ENCODE measurements at places on chromosomes 3 and 15. TPM values are rescaled to one million over a fixed set of nuclear protein-coding genes. Genes with fewer than 3 reads are reported as not detected.

LMCD1 gene
- 34.4 TPM for total RNA-seq

GRCh38 chr3:95832146-95832545, 982.2 kb upstream of the EPHA6 start:
- no peak for DNase-seq
- H3K4me3 ChIP-seq: no peak overlapping the region
- H3K4me1 ChIP-seq: no peaks in the 10 kb centered on the region
- no peaks in the 10 kb centered on the region for H3K27me3 ChIP-seq
- H3K36me3 ChIP-seq: no peaks in the 10 kb centered on the region

- no peaks in the 10 kb centered on the region for H3K36me3 ChIP-seq
- DNase-seq: no peak
- H3K4me3 ChIP-seq: no peak overlapping the region
- peaks cover 8% of the 10 kb centered on the region for H3K4me1 ChIP-seq
- H3K27ac ChIP-seq: no peak overlapping the region
Observed at GRCh38 chr15:25903024-25903581, 40.0 kb upstream of the ATP10A start.

GMPS gene
- 39.5 TPM for total RNA-seq

MAP3K13 gene
- 18.0 TPM for total RNA-seq

GRCh38 chr15:59396679-59397078, 24.0 kb upstream of the MYO1E start:
- no peaks in the 10 kb centered on the region for H3K27me3 ChIP-seq
- H3K4me3 ChIP-seq: no peak overlapping the region
- no peaks in the 10 kb centered on the region for H3K36me3 ChIP-seq
- H3K27ac ChIP-seq: no peak overlapping the region

CYP1A2 gene
- total RNA-seq: not detected

GRCh38 chr15:43792761-43793476, 799 bp downstream of the SERF2 start:
- DNase-seq: no peak
- H3K27ac ChIP-seq: peak overlapping the region; percentile 99
- H3K27me3 ChIP-seq: no peaks in the 10 kb centered on the region
- peak overlapping the region; percentile 88 for H3K4me3 ChIP-seq

GCNT3 gene
- total RNA-seq: not detected

GRCh38 chr15:48414015-48414414, 82.8 kb downstream of the DUT start:
- H3K27me3 ChIP-seq: no peaks in the 10 kb centered on the region
- H3K27ac ChIP-seq: peak overlapping the region; percentile 68
- H3K4me3 ChIP-seq: no peak overlapping the region
- H3K36me3 ChIP-seq: peaks cover 5% of the 10 kb centered on the region

DNA sequence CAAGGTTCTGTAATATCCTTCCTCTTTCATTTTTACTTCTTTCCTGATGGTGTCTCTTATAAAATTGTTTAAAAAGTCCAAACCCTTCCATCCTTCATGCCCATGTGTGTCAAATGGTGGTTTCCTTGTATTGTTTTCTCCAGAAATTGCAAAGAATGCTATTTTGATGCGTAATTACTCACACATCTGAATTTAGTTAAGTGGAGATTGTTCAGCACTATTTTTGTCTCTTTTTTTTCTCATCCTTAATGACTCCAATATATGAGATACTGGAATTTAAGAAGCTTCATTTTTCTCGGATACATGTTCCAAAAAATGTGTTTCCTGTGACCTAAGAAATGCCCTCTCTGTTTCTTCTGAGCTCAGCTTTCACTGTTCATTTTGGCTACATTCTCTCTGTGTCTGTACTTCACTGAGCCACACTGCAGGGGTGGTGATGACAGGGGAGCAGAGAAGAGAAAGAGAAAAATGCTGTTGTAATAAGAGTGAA, 799.8 kb downstream of the DIPK2A start:
- H3K27me3 ChIP-seq: no peaks in the 10 kb centered on the region
- H3K36me3 ChIP-seq: no peaks in the 10 kb centered on the region
- DNase-seq: no peak
- no peak overlapping the region for H3K27ac ChIP-seq
- peaks cover 18% of the 10 kb centered on the region for H3K4me1 ChIP-seq

CLSTN2 gene
- 4.3 TPM for total RNA-seq

DNA sequence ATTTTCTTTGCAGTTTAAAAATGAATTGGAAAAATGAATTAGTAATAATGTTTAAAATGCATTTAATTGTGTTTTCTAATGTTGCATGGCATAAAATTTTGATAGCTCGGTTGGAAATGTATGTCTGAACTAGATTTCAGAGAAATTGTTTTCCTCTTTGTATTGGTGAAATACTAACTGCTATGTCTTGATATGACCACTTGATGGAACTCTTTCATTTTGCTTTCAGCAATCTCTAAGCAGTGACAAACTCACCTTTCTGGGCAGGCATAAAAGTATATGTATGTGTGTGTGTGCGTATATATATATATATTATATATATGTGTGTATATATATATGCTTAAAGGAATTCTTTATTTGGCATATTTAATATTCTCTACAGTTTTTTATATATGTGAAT, 239.3 kb upstream of the ZNF717 start:
- no peak overlapping the region for H3K4me3 ChIP-seq
- no peak for DNase-seq
- no peaks in the 10 kb centered on the region for H3K27me3 ChIP-seq
- H3K27ac ChIP-seq: no peak overlapping the region

DNA sequence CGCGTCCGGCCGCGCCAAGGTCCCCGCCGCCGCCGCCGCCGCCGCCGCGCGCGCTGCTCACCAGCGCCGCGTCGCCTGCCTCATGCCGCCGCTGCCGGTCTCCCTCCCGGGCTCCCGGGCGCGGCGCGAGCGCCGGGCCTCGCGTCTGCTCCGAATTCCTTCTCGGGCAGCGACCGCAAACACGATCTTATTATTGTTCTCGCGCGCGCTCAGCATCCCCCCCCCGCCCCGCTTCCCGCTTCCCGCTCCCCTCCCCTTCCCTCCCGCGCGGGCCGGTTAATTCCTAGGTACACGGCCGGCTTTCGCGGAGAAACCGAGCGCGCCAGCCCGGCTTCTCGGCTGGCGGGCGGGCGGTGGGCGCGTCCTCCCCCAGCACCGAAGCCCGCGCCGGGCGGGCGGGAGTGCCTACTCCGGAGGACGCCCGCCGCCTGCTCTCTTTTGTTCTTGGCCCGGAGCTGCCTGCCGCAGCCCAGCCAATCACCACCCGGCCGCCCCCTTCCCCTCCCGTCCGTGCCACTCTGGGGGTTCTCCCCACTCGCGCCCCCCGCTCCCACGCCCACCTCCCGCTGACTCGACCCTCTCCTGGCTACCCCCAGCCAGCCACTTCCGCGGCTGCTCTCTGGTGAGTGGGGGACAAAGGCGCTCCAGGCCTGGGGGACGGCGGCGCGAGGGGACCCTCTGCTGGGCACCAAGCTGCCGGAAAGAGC, at the start of gene HDGFL3:
HDGFL3 (minus strand) TSS at position 164 of the 707 bp plus-strand sequence. CDS start 409 bp downstream, outside the sequence.
- peak; percentile 87 for DNase-seq
- H3K27ac ChIP-seq: peak within 1 kb of the TSS; percentile 84

DNA sequence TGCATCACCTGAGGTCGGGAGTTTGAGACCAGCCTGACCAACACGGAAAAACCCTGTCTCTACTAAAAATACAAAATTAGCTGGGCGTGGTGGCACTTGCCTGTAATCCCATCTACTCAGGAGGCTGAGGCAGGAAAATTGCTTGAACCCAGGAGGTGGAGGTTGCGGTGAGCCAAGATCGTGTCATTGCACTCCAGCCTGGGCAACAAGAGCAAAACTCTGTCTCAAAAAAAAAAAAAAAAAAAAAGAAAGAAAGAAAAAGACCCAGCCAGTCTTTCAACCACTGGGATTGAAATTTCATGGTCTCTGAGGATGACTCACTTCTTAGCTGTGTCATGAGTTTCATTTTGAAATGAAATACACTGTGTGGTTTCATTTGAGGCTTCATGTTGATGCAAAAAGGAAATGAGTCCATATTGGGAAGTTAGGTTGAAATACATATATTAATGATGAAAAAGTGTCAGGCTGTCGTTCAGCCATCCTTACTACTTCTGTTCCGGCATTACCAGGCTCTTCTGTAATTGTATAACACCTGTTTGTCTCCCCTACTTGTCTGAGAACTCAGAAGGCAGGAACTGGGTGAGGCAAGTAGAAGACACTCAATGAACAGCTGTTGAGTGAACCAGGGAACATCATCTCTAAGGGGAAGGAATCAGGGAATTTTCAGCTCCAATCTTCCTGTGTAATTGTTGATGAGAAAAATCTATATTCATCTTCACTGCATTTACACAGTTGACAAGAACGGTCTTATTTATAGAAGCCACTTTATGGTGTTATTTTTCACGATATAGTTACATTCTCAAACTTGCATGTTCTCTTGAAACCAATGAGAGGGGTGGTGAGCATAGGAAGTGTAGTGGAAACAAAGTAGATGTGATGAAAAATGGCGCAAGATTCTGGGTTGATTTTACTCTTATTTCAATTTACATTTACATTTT, 87.4 kb downstream of the NFKBIZ start:
- H3K27ac ChIP-seq: no peak overlapping the region
- no peaks in the 10 kb centered on the region for H3K36me3 ChIP-seq
- no peak for DNase-seq
- H3K4me1 ChIP-seq: peaks cover 18% of the 10 kb centered on the region
- no peak overlapping the region for H3K4me3 ChIP-seq

GRCh38 chr3:193333229-193333628, 45.3 kb downstream of the ATP13A5 start:
- no peaks in the 10 kb centered on the region for H3K36me3 ChIP-seq
- H3K4me1 ChIP-seq: no peaks in the 10 kb centered on the region
- no peaks in the 10 kb centered on the region for H3K27me3 ChIP-seq

FAN1 gene
- 16.2 TPM for total RNA-seq

- H3K36me3 ChIP-seq: no peaks in the 10 kb centered on the region
- no peak for DNase-seq
- H3K27ac ChIP-seq: no peak overlapping the region
- H3K4me3 ChIP-seq: no peak overlapping the region
- H3K4me1 ChIP-seq: peaks cover 21% of the 10 kb centered on the region
Observed at GRCh38 chr15:37014137-37014536, 86.2 kb downstream of the MEIS2 start.

SNAP23 gene
- total RNA-seq: 78.2 TPM

GRCh38 chr15:32694222-32694983, 23.4 kb upstream of the GREM1 start:
- no peaks in the 10 kb centered on the region for H3K36me3 ChIP-seq
- DNase-seq: no peak
- no peak overlapping the region for H3K27ac ChIP-seq
- H3K27me3 ChIP-seq: peaks cover 4% of the 10 kb centered on the region
- no peak overlapping the region for H3K4me3 ChIP-seq
- no peaks in the 10 kb centered on the region for H3K4me1 ChIP-seq

DNA sequence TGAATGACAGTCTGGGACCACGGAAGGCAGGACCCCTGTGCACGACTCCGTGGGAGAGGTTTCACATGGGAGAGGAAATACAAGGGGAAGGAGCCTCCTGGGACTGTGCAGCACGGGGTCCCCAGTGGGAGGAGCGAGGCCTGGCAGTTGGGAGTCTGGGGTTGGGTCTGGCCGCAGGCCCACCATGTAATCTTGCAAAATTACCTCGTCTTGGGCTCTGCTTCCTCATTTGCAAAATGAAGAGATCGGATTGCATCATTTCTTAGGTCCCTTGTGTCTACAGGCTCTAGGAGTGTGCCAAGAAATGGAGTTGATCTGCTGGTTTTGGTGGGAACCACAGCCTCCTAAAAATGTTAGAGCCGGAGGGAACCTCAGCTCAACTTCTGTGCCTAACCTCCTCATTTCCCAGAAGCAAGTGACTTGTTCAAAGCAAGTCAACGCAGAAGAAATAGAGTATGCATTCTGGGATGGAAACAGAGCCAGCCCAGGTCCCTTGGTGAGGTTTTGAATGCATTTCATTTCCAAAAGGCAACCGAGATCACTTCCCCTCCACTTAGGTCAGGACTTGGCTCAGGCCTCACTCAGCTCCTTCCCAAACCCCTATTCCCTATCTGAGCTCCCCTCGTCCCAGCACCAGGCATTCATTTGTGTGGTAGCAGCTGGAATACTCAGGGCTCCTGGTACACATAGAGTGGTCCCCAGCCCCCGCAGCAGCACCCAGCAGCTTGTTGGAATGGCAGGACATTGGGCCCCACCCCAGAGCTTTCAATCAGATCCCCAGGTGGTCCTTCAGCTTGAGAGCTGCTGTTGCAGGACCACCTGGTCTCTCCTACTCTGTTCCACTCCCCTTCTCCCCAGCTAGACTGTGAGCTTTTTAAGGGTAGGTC, 267.7 kb downstream of the XXYLT1 start:
- no peaks in the 10 kb centered on the region for H3K36me3 ChIP-seq
- H3K4me3 ChIP-seq: no peak overlapping the region
- H3K27me3 ChIP-seq: no peaks in the 10 kb centered on the region
- peaks cover 27% of the 10 kb centered on the region for H3K4me1 ChIP-seq
- DNase-seq: peak; percentile 87

DNA sequence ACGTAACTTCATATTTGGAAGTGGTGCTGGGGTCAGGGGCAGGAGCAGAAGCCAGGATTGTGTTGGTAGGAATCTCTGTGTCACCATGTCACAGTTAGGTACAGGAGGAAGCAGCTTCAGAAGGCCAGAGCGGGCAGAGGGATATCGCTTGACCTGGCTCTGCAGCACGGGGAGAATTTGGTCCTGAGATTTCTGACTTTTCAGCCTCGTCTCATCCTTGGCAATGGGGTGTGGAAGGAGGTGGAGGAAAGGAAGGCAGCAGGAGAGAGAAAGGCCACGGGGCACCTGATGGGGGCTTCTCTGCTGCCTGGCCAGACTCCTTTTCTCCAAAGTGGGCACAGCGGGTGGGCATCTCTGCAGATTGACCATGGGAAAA, 564 bp downstream of the IL16 start:
- H3K27ac ChIP-seq: no peak overlapping the region
- no peak overlapping the region for H3K4me3 ChIP-seq
- no peak for DNase-seq
- peaks cover 17% of the 10 kb centered on the region for H3K4me1 ChIP-seq

GRCh38 chr3:72448858-72449257, 399.4 kb downstream of the SHQ1 start:
- no peak overlapping the region for H3K4me3 ChIP-seq
- peaks cover 27% of the 10 kb centered on the region for H3K4me1 ChIP-seq
- no peaks in the 10 kb centered on the region for H3K36me3 ChIP-seq
- H3K27ac ChIP-seq: no peak overlapping the region

GRCh38 chr15:31373096-31373865, 46.6 kb downstream of the KLF13 start:
- H3K27ac ChIP-seq: peak overlapping the region; percentile 58
- DNase-seq: no peak
- peaks cover 35% of the 10 kb centered on the region for H3K36me3 ChIP-seq
- H3K4me3 ChIP-seq: no peak overlapping the region

- no peaks in the 10 kb centered on the region for H3K27me3 ChIP-seq
- H3K4me3 ChIP-seq: no peak overlapping the region
- H3K4me1 ChIP-seq: no peaks in the 10 kb centered on the region
- DNase-seq: no peak
Observed at GRCh38 chr15:54273928-54274327, 295.7 kb downstream of the UNC13C start.

CRYGS gene
- 2.7 TPM for total RNA-seq

IQCF5 gene
- total RNA-seq: not detected

- no peak overlapping the region for H3K4me3 ChIP-seq
- DNase-seq: no peak
- peaks cover 20% of the 10 kb centered on the region for H3K4me1 ChIP-seq
- no peak overlapping the region for H3K27ac ChIP-seq
Observed at GRCh38 chr3:12479919-12480427, 4.3 kb upstream of the TSEN2 start.

- H3K27me3 ChIP-seq: no peaks in the 10 kb centered on the region
- peaks cover 47% of the 10 kb centered on the region for H3K4me1 ChIP-seq
- H3K27ac ChIP-seq: peak overlapping the region; percentile 3
Observed at GRCh38 chr15:89104172-89104564, 15.9 kb downstream of the ABHD2 start.

SKOR1 gene
- total RNA-seq: 2.3 TPM

CD47 gene
- 37.8 TPM for total RNA-seq

- H3K4me3 ChIP-seq: no peak overlapping the region
- no peaks in the 10 kb centered on the region for H3K4me1 ChIP-seq
- H3K27ac ChIP-seq: no peak overlapping the region
- H3K27me3 ChIP-seq: no peaks in the 10 kb centered on the region
- no peaks in the 10 kb centered on the region for H3K36me3 ChIP-seq
- no peak for DNase-seq
Observed at GRCh38 chr3:18403061-18403460, 22.1 kb downstream of the SATB1 start.
